ENCODE measurements at places on chromosomes 3 and 15. TPM values are rescaled to one million over a fixed set of nuclear protein-coding genes. Genes with fewer than 3 reads are reported as not detected.

GRCh38 chr15:55422089-55422488 lies 13.8 kb downstream of the PIERCE2 start:
- DNase-seq, result no peak

Gene ANKUB1
- total RNA-seq, result not detected

Gene MBNL1
- 423 TPM for total RNA-seq

Gene PEX5L
- total RNA-seq, result not detected

Gene GALNT15
- not detected for total RNA-seq

DNA sequence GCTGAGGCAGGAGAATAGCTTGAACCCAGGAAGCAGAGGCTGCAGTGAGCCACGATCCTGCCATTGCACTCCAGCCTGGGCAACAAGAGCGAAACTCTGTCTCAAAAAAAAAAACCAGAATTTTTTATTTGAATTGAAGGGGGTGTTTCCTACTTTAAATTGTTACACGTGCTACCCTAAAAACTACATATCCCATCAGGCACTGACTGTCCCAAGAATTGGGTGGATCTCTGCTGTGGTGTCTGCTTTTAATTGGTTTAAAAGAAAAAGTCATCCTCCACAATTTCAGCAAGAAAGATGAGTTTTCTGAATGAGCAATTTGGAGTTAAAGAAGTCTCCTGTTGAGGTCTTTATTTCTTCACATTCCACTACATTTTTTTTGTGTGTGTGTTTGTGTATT lies 2.1 kb downstream of the PDIA3 start:
- no peak for DNase-seq

DNA sequence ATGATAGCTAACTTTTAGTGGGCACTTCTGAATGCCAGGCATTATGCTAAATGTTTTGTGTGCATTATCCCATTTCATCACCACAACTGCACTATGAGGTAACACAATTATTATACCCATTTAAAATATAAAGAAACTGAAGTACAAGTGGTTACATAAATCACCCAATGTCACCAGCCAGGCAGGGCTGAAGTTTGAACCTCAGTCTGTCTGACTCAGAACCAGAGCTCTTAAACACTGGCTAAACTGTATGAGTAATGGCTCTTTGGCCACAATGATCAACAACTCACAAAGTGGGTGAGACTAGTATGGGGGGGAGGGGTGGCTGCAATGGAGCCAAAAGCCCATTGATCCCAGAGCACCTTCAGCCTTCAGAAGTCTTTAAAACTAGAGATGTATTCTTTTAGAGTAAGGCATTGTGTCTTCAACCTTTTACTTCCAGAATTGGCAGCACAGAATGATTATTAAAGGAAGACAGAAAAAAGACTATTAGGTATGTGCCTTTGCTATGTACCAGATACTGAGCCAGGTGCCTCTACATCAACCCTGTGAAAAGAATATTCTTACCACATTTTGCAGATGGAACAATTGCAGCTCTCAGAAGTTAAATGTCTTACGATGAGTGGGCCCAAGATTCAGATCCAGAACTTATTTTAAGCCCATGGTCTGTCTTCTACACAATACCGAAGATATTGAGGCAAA lies 166.9 kb downstream of the UACA start:
- DNase-seq, result no peak

DNA sequence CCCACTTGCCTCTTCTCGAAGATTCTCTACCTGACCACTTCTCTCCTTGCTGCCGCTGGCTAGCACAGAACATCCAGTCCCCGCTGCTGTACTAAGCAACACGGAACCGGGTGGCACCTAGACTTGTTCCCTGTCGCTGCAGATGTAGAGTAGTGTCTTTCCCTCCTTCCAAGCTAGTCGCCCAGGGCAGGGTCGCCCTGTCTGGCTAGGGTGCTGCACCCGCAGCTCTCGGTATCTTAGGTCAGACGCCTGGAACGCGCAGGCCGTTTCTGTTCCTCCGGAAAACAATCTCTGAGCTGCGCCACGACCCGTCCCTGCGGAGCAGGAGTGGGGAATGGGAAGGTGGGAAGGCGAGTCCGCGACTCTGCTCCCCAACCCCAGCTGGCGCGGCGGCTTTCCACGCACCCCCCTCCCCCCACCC lies 758 bp upstream of the SNX33 start:
- no peak for DNase-seq

Gene CTXN2
- not detected for total RNA-seq

Gene P3H2
- not detected for total RNA-seq

DNA sequence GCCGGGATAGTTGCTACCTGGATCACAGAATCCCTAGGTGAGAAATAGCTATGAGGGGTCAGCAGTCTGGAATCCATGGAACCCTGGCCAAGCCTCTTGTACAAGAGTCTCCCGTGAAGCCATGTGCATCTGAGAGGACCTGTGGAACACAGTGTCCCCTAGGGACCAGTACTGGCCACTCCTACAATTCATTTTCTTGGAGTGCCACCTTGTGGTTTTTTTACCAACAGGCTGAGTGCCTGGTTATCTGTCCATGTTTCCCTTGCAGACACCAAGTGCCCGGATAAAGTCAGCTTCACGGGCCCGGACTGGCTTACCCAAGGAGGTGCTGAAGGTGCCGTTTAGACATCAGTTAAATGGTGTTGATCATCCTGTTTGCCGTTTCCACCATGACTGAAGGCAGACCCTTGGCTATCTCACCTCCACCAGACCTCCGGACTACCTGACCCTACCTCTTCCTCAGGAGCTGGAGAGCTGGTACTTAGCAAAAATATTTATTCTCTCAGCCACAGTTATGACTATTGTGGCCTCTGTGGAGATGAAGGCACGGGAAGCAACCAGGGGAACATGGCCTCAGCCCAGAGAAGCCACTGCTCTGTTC lies 93.9 kb downstream of the RBPMS2 start:
- DNase-seq, result no peak

Gene A4GNT
- not detected for total RNA-seq

Gene KCNAB1
- total RNA-seq, result 0.23 TPM

DNA sequence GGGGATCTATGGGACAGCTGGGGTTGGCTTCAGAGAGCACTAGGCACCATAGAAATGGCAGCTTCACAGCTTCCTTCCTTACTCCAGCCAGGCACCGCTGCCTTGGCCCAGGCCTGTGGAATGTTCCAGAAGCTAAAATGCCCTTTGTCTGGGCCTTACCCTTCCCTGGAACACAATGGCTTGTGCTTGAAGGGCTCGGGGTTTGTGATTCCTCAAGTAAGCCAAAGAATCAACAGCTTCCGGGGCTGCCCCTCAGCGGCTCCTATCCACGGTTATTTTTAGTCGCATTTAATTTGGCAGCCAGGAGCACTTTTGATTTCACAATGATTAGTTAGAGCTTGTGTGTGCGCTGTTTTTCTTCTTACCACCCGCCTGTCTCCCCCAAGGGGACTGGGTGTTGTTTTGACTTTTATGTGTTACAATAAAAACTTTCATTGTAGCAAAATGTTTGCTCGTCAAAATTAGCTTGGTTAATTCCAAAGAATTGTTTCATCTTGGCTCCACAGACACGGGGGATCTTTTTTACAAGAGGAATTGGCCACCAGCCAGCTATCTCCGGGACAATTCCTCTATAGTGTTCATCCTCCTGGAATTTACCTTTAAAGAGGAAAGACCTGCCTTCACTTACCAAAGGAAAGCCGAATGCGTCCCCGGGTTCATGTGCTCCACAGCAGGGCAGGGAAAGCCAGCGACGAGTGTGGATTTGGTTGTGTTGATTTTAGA lies 73.8 kb downstream of the TLE3 start:
- no peak for DNase-seq

GRCh38 chr3:139671863-139672646 lies 5.7 kb downstream of the NMNAT3 start:
- DNase-seq, result no peak

Gene SLC27A2
- 0.16 TPM for total RNA-seq

Gene BCL2A1
- total RNA-seq, result 19.7 TPM

GRCh38 chr3:23712656-23713559 lies 92.8 kb upstream of the UBE2E1 start:
- no peak for DNase-seq

DNA sequence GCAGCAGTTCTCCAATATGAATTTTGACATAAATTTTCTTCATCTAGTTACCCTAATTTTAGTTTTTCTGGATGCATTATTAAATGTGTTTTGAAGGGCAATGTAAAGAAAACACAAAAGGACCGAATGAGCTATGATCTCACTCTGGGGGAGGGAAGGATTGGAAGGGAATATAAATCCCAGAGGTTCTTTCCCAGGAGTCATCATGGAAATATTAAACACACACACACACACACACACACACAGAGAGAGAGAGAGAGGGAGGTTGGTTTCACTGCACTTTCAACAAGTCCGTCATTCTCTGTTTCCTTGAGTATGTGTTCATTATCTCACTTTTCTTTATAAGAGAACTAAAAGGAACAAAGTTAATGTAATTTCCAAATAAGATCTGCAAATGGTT lies 70.7 kb upstream of the DCBLD2 start:
- DNase-seq, result no peak

DNA sequence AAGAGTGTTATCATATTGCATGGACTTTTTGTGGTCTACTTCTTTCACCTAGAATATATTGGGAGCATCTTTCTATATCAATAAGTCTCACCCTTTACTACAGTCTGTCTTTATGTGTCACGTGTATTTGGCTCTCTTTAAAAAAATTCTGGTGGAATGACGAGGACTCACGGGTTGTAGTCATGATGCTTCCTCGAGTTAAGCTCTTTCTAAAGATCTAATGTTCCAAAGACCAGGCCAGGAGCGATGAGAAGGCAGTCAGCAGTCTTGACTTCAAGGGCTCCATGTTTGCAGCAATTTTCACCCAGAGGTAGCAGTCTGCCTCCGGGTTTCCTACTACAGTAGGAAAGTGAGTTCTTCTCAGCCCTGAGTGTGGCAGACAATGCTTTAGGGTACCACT lies 88.9 kb downstream of the FRMD4B start:
- DNase-seq, result no peak

- DNase-seq, result no peak
Observed at GRCh38 chr3:185858502-185859225, 33.8 kb upstream of the IGF2BP2 start.

Gene RAMAC
- 22.3 TPM for total RNA-seq

Gene CRTAP
- total RNA-seq, result 36.0 TPM

DNA sequence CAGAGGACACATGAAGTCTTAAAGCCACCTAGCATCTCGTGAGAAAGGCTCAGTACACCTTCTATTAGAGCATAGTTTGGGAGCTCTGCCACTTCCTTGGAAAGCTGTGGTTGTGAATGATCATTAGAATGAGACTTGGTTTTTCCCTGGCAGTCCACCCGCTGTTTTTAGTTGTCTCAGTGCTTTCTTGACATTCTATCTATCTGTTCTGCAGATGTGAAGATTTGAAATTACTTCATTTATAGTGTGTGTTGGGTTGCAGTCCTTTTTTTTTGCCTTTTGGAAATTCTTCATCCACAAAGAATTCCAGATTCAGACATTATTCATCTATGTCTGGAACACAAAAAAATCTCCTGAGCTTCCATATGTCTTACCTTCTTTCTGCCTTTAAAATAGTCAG lies 23.7 kb downstream of the PPP2R3A start:
- DNase-seq, result no peak

DNA sequence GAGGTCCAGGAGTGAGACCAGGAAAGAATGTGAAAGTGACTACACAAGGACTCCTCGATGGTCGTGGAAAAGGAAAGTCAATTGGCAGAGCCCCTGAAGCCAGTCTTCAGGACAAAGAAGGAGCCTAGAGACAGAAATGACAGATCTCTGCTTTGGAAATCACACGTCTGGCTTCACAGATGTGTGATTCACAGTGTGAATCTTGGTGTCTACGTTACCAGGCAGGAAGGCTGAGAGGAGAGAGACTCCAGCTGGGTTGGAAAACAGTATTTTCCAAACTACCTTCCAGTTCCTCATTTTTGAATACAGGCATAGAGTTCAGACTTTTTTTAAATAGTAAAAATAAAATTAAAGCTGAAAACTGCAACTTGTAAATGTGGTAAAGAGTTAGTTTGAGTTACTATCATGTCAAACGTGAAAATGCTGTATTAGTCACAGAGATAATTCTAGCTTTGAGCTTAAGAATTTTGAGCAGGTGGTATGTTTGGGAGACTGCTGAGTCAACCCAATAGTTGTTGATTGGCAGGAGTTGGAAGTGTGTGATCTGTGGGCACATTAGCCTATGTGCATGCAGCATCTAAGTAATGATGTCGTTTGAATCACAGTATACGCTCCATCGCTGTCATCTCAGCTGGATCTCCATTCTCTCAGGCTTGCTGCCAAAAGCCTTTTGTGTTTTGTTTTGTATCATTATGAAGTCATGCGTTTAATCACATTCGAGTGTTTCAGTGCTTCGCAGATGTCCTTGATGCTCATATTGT lies 6.0 kb downstream of the CCR2 start:
- no peak for DNase-seq

DNA sequence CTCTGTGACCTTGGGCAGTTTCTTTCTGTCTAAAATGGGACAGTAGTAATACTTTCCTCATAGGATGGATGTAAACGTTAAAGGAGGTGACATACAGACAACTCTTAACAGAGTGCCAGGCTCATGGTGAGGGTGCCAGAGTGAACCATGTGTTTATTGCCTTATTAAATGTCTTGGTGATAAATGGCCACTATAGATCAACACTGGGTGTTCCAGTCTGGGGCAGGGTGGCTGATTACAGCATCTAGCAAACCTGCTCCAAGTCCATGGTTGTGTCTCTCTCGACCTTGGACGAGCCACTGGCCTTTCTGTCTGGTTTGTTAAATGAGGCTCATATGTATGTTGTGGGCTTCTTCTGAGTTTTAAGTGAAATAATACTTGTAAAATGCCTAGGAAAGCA lies 75.1 kb downstream of the TRAK1 start:
- DNase-seq, result no peak

DNA sequence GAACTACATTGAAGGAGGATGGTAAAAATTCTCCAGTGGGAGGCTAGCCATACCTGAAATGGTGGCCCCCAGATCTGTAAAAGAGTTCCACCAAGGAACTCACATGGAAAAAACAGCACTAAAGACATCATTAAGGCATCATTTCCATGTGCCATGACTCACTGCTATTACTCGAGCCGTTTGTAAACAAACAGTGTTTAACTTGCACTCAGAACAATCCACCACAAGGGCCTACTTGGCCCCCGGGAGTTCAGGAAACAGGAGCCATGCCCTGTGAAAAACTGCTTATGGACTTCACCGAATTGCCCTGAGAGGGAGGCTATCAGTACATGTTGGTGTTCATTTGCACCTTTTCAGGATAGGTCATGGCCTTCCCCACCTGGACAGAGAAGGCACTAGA lies 18.2 kb downstream of the CCR4 start:
- DNase-seq, result no peak

DNA sequence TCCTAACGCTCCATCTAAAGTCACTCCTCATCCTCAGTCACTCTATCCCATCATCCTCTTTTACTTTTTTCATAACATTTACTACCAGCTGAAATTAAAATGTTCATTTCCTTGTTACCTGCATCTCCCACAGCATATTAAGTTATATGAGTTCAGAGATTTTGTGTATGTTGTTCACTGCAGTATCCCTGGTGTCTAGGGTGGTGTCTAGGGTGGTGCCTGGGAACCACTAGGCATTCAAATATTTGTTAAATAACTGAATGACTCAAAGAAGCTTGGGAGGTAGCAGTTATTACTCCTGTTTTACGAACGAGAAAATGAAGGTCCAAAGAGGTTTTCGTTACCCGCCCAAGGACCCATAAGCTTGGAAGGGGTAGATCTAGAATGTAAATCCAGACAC lies 1.9 kb upstream of the C3orf49 start:
- DNase-seq, result no peak

All from naive thymus-derived CD8-positive, alpha-beta T cell (primary cell).